ENCODE measurements at places on chromosomes 7 and 10. TPM values are rescaled to one million over a fixed set of nuclear protein-coding genes. Genes with fewer than 3 reads are reported as not detected.

FGFBP3 gene
- total RNA-seq: 1.7 TPM

- peaks cover 6% of the 10 kb centered on the region for H3K36me3 ChIP-seq
- no peaks in the 10 kb centered on the region for H3K27me3 ChIP-seq
- peak overlapping the region; percentile 64 for H3K27ac ChIP-seq
- no peak overlapping the region for H3K4me3 ChIP-seq
- DNase-seq: no peak
Measured at GRCh38 chr7:101924171-101924570, 106.7 kb downstream of the CUX1 start.

GRCh38 chr10:79292026-79292766 lies 55.1 kb upstream of the PPIF start:
- H3K27me3 ChIP-seq: no peaks in the 10 kb centered on the region
- peaks cover 25% of the 10 kb centered on the region for H3K4me1 ChIP-seq
- no peak overlapping the region for H3K4me3 ChIP-seq
- no peak for DNase-seq
- H3K36me3 ChIP-seq: peaks cover 100% of the 10 kb centered on the region
- no peak overlapping the region for H3K27ac ChIP-seq

THNSL1 gene
- total RNA-seq: 0.83 TPM

- peak overlapping the region; percentile 46 for H3K27ac ChIP-seq
- no peaks in the 10 kb centered on the region for H3K27me3 ChIP-seq
- peak; percentile 97 for DNase-seq
- H3K4me3 ChIP-seq: peak overlapping the region; percentile 24
- peaks cover 33% of the 10 kb centered on the region for H3K36me3 ChIP-seq
Measured at GRCh38 chr10:323651-324293, 188.5 kb downstream of the ZMYND11 start.

ADAM8 gene
- 1.2 TPM for total RNA-seq

ATOH7 gene
- total RNA-seq: not detected

- no peaks in the 10 kb centered on the region for H3K27me3 ChIP-seq
- H3K4me3 ChIP-seq: no peak overlapping the region
- no peak for DNase-seq
- no peak overlapping the region for H3K27ac ChIP-seq
- no peaks in the 10 kb centered on the region for H3K4me1 ChIP-seq
Measured at GRCh38 chr10:128519581-128519980, 393.4 kb upstream of the MKI67 start.

LAMB4 gene
- not detected for total RNA-seq

DNA sequence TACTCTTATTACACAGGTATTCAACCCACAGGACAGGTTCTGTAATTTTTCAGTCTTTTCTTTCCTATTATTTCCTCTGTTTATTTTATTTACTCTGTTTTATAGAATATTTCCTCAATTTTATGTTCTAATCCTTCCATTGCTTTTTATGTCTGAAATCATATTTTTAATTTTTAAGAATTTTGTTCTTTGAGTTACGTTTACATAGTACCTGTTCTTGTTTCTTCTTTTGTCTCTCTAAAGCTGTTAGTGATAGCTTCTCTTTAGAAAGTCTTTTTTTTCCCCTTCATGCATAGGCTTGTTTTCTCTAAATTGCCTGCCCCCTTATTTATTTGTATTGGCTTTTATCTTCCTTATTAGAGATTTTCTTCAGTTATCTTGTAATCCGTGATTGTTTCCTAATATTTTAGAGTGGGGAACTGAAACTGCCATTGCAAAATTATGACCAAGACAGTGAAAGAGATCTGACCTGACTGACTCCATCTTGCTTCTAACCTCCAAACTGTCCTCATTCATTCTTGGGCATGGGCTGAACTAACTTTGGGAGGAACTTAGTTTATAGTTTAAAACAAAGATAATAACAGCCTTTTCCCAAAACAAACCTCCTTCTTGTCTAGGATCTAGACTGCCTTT lies 187.6 kb downstream of the PFKFB3 start:
- no peaks in the 10 kb centered on the region for H3K4me1 ChIP-seq
- H3K4me3 ChIP-seq: no peak overlapping the region
- no peak overlapping the region for H3K27ac ChIP-seq

GRCh38 chr7:21944616-21945453 lies 864 bp downstream of the CDCA7L start:
- no peak for DNase-seq
- no peaks in the 10 kb centered on the region for H3K27me3 ChIP-seq
- H3K27ac ChIP-seq: peak overlapping the region; percentile 83
- peaks cover 60% of the 10 kb centered on the region for H3K4me1 ChIP-seq
- H3K4me3 ChIP-seq: peak overlapping the region; percentile 79

DNA sequence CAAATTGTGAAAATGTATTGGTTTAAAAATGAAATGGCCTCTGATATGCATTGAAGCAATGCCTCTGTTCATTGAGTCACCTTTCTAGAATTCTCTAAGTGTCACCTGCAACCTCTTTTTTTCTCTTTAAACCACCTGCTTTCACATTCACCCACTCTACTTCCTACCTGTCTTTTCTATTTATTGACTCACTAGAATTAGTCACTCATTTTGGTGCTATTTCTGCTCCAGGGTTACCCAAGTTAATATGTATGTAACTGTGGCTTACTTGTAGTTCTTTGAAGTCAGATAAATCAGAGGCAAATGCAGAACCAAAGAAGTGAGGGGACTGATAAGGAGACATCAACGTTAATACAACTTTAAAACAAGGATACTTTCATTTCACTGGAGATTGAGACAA lies 674.7 kb downstream of the CCSER2 start:
- no peak overlapping the region for H3K4me3 ChIP-seq
- H3K4me1 ChIP-seq: no peaks in the 10 kb centered on the region
- no peak for DNase-seq
- H3K27ac ChIP-seq: no peak overlapping the region
- H3K27me3 ChIP-seq: no peaks in the 10 kb centered on the region
- no peaks in the 10 kb centered on the region for H3K36me3 ChIP-seq

- peaks cover 16% of the 10 kb centered on the region for H3K36me3 ChIP-seq
- no peak for DNase-seq
- H3K27me3 ChIP-seq: no peaks in the 10 kb centered on the region
- H3K4me1 ChIP-seq: peaks cover 12% of the 10 kb centered on the region
- H3K4me3 ChIP-seq: no peak overlapping the region
- no peak overlapping the region for H3K27ac ChIP-seq
Measured at GRCh38 chr7:75945297-75946168, 30.6 kb downstream of the POR start.

CCDC126 gene
- total RNA-seq: 14.6 TPM

DNA sequence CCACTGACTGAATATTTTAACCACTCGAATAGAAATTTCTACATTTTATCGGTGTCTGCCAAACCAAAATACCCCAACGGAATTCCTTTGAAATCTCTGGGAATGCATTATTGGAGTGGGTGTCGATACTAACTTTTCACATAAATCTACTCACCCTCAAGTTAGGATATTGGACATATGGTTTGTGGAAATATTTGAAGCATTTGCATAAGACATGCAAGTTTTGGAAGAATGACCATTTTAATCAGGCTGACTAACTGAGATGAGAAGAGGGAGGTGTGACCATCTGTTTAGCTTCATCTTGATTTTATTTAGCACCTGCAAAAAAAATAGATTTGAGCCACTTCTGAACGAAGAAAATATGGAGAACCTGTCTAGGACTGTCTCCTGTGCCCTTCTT lies 61.2 kb downstream of the KLF6 start:
- H3K4me3 ChIP-seq: no peak overlapping the region
- no peak for DNase-seq
- no peak overlapping the region for H3K27ac ChIP-seq
- H3K36me3 ChIP-seq: no peaks in the 10 kb centered on the region
- no peaks in the 10 kb centered on the region for H3K27me3 ChIP-seq

DNA sequence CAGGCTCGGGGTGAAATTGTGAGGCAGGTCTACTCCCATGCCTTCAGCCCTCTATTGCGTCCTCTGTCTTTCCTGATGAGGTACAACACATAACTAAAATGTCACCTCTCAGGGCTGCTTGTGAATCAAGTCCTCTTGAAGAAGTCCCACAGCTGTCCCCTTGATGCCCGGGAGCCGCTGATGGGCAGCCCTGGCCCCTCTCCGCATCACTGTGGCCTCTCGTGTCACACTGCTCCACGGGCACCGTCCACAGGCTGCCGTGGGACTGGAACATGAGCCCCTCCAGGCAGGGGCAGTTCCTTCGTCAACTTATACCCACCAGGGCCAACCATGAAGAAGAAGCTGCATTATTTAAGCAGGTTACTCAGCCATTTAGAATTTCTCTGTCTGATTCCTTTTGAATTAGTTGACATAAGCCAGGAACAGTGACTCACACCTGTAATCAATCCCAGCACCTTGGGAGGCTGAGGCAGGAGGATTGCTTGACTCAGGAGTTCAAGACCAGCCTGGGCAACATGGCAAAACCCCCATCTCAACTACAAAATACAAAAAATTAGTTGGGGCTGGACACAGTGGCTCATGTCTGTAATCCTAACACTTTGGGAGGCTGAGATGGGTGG lies 58.5 kb upstream of the UBE3C start:
- peaks cover 6% of the 10 kb centered on the region for H3K27me3 ChIP-seq
- H3K36me3 ChIP-seq: no peaks in the 10 kb centered on the region
- H3K27ac ChIP-seq: no peak overlapping the region
- DNase-seq: no peak
- no peak overlapping the region for H3K4me3 ChIP-seq

DNA sequence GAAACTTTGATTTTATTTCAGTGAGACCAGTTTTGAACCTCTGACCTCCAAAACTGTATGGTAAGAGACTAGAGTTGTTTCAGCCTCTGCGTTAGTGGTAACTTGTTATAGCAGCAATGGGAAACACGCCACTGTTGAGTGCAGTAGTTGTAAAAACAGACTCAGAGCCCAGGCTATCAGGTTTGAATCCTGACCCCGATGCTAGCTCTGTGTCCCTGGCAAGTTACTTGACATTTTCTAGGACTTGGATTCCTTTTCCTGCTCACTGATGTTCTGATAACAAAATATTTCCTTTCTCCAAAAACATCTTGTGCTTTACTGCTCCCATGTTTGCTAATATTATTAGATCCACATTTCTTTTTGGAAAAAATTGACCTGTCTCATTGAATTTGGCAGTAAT lies 131.0 kb downstream of the PLXDC2 start:
- no peak overlapping the region for H3K4me3 ChIP-seq
- H3K4me1 ChIP-seq: peaks cover 35% of the 10 kb centered on the region

KEL gene
- total RNA-seq: not detected

DNA sequence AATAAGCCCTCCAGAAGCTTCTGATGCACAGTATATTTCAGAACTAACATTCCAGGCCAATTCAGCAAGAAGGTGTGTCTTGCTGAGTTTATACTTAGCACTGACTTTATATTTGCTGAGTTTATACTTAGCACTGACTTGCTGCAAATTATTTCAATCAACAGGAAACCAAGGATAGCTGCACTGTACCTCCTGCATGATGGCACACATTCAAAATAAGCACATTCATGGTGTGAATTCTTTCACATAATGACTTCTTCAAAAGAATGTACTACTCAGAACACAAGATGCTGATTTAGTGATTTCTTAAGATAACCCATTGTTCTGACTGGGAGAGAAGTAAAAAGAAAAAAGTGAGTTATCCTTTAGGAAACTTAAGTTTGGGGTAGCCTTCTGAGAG lies 52.0 kb downstream of the JAZF1 start:
- peak overlapping the region; percentile 42 for H3K27ac ChIP-seq
- peaks cover 88% of the 10 kb centered on the region for H3K4me1 ChIP-seq
- DNase-seq: no peak
- H3K27me3 ChIP-seq: no peaks in the 10 kb centered on the region
- H3K4me3 ChIP-seq: no peak overlapping the region

DNA sequence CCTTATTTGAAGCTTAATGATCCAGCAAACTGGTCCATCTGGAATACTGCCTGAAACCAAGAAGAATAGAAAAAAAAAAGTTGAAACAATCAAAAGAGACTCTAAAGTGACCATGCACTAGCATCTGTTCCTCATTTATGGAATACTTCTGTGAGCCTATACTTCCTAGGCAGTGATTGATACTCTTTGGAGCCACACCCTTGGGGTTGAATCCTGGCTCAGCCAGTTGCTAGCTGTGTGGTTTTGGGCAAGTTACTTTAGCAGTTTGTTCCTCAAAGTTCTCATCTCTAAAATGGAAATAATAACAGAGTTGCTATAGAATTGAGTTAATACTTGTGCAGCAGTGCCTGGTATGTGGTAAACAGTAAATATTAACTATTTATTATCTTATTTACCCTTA lies 208.9 kb downstream of the GPR158 start:
- no peaks in the 10 kb centered on the region for H3K4me1 ChIP-seq
- H3K27ac ChIP-seq: no peak overlapping the region
- H3K27me3 ChIP-seq: no peaks in the 10 kb centered on the region
- no peak overlapping the region for H3K4me3 ChIP-seq

ZNF789 gene
- 3.3 TPM for total RNA-seq

DNA sequence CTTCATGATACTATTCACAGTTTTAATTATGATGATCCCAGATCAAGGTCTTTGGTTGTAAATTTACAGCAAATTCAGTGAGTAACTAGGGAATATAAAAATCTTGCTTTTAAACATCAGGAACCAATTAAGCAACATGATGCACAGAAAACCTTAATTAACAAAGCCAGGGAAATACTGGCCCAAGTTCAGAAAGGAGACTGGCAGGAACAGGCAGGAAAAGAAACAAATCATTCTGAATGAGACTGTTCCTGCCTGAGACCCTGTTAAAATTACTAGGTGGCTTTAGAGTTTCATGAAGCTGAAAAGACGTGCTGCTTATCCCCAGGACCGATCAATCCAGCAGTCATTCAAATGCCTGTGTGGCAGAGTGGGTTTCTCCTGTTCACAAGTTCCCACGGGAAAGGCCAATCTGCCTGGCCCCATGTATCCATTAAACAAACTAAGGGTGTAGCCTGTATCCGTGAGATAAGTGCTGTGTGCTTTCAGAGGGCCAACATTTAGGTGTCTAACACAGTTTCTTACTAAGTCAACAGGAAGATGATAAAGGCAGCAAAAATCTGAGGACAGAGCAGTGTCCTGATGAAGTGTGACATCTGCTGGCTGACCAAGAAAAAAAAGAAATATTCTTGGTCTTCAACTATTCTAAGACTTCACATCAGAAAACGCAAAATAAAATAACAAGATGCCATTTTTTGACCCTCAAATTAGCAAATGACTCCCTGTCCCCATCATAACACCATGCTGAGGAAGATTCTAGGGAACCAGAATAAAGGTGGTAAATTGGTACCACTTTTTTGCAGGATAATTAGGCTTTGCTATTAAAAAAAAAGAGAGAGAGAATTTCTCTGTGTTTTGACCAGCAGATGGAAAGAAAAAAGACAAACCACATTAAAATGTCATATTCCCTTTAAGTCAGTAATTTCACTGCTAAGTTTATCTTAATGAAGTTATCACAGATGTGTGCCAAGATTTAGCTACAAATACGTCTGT lies 34.2 kb downstream of the PUS7 start:
- H3K4me3 ChIP-seq: no peak overlapping the region
- no peak for DNase-seq
- no peak overlapping the region for H3K27ac ChIP-seq
- H3K27me3 ChIP-seq: no peaks in the 10 kb centered on the region
- peaks cover 8% of the 10 kb centered on the region for H3K4me1 ChIP-seq
- H3K36me3 ChIP-seq: peaks cover 17% of the 10 kb centered on the region
